Kidney (tissue), 22 donors: ENCODE measurements at places on chromosomes 7 and 10. TPM values are rescaled to one million over a fixed set of nuclear protein-coding genes. Genes with fewer than 3 reads are reported as not detected.

DNA sequence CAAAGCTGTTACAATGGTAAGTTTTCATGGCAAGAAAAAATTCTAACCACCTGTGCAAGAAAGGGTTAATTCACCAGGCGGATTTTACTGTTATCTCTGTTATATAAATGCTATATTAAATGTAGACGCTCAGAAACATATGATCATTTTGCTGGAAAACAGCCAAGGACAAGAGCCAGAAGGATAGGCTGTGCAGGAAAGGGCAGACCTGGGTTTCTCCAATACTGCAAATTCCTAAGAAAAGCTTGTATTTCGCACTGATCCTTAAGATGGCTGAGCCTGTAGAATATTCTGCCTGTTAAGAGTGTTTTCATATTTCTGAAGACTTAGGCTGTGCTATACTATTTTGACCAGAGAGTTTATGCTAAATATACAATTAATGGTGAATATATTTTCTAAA lies 564.1 kb upstream of the KCND2 start:
- no peak for DNase-seq

GRCh38 chr10:132434405-132435005 lies 37.5 kb downstream of the PWWP2B start:
- peak; percentile 84 for DNase-seq

EPHA1 gene
- polyA plus RNA-seq = 6.9 TPM

SUN3 gene
- polyA plus RNA-seq = not detected

GRCh38 chr10:75708060-75708459 lies 276.6 kb downstream of the LRMDA start:
- no peak for DNase-seq
